ENCODE measurements at places on chromosomes 4 and X.

DNA sequence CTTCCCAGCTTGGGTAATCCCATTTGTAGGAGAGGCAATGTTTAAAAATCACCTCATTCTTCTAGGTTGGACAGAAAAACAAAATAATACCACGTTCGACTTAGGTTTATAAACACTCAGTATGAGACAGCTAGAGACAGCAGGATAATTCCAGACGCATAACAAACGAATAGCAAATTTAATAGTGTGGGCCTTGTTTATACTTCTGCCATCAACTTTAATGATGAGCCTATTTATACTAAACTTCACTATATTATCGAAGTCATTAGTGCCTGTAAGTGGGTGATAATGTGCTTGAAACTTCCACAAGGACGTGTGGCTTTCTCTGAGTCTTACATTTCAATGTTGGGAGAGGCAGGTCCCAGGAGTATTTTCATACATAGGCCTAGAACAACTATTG, 255.7 kb upstream of the PPARGC1A start:
- DNase-seq: no peak

GRCh38 chr4:45294464-45294863, 568.1 kb upstream of the GNPDA2 start:
- DNase-seq: no peak

- DNase-seq: no peak
Observed at GRCh38 chr4:133891011-133891410, 310.6 kb downstream of the PABPC4L start.

- no peak for DNase-seq
Observed at GRCh38 chrX:105098812-105099211, 121.7 kb downstream of the TEX13A start.

- DNase-seq: no peak
Observed at GRCh38 chrX:82764521-82764920, 743.6 kb upstream of the POU3F4 start.

- DNase-seq: peak; percentile 10
Observed at GRCh38 chrX:119419146-119419545, 20.0 kb downstream of the SLC25A43 start.

DNA sequence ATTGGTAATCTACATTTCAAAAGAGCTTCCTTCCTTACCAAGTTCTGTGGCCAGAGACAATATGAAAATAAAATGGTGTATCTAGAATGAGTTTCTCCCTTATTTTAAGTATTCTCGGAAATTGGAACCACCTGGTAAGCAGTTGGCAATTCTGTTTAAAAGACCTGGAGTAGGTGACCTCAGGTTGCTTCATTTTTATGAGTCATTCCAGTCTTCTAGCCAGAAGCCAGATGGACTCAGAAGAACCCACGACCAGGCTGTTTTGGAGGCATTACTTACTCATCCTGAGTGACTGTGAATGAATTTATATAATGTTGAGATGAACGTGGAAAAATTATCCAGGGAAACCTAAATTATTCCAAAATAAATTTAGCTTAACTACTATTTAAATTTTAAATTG, 9.1 kb downstream of the BMPR1B start:
- no peak for DNase-seq

GRCh38 chrX:109441266-109441665, 40.6 kb downstream of the GUCY2F start:
- DNase-seq: no peak

GRCh38 chrX:16282209-16282608, 114.9 kb downstream of the MAGEB17 start:
- no peak for DNase-seq

DNA sequence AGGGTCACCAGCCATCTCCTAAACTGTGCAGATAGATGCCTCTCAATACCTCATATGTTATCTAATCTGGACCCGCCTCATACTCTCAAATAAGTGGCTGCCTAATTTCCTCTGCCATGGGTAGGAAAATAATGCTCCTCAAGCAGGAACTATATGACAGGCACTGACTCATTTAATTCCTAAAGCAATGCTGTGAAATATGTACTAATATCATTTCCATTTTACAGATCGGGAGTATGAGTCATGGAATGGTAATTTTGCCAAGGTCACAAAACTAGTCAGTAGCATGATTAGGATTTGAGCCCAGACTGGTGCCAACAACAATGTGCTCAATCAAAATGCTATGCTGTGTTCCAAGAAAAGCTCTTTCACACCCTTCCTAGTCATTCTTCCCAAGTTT, 3.0 kb upstream of the NXT2 start:
- no peak for DNase-seq

- DNase-seq: no peak
Observed at GRCh38 chr4:14539246-14539645, 463.0 kb upstream of the CPEB2 start.

DNA sequence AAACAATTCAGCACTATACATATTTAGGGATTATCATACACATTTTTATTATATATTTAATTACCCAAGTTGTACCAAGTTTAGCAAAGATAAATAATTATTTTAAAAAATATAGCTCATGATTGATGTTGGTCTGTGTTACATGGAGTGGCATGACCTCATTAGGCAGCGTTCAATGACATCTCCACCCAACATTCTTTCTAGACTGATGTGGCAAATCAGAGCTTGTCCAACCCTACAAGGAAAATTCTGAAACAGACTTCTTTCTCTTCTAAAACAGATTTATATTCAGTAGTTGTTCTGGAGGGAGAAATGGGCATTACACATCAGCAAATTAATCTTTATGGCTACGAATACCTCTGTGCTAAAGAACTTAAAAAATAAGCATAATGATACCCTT, 189.7 kb downstream of the PDGFC start:
- no peak for DNase-seq

- peak; percentile 67 for DNase-seq
Observed at GRCh38 chr4:169634975-169635374, 14.6 kb downstream of the CLCN3 start.

DNA sequence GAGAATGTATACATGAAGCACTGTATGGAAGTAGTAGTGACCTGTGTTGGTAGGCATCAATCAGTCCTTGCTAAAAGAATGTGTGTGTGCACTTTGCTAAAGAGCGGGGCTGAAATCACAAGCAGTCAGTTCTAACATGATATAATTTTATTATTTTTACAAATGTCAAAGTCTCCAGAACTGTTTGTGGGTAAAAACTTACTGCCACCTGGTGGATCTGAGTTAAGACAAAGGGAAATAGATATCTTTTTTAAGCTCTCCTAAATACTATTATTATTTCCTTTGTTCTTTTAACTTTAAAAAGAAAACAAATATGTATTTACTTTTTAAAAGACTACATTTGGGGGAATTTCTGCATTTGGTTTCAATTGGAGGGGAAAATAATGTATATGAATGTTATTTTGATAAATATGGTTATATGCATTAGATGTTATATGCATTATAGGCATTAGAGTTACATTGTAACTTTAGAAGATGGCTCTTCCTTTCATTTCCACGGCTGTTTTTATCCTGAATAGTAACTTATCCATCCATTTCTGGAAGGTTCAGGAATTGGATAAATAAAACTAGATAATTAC, 7.8 kb upstream of the CLOCK start:
- DNase-seq: no peak

DNA sequence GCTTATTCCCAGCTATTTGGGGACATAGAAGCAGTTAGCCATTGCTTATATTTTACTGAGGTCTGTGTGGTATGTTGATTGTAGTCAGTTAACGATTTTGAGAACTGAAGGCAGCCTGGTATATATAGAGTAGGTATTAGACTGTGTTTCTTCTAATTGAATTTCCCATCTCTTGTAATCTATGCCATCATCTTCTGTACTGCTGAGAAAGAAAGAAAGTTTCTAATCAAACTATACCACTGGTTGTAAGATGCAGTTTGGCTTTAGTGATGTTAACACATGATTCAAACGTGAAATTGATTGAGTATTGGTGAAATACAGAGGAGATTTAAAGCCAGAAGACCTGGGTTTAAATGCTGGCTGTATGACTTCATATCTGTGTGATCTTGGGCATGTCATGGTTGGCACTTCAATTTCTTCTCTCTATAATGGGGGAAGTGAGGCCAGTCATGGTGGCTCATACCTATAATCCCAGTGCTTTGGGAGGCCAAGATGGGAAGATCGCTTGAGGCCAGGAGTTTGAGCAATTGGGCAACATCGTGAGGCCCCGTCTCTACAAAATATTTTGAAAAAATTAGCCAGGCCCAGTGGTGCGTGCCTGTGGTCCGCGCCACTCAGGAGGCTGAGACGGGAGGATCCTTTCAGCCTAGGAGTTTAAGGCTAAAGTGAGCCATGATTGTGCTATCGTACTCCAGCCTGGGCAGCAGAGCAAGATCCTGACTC, 11.6 kb downstream of the HTT start:
- no peak for DNase-seq

DNA sequence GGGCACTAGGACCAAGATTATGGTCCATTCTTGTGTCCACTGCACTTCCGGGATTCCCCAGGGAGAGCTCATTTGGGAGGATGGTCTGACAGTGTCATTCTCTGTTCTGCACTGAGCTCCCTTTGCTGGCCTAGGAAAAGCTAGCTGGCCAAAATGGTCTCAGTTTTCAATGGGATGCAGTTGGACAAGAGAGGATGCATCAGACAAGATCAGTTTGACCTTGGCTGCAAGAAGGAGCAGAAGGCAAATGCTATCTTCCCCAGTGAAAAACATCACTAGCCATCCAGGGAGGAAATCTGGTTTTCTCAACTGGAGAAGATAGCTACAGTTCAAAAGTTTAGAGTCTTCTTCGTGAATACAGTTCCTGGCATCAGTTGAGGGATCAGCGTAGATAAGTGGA, 221.1 kb downstream of the PTTG2 start:
- no peak for DNase-seq

DNA sequence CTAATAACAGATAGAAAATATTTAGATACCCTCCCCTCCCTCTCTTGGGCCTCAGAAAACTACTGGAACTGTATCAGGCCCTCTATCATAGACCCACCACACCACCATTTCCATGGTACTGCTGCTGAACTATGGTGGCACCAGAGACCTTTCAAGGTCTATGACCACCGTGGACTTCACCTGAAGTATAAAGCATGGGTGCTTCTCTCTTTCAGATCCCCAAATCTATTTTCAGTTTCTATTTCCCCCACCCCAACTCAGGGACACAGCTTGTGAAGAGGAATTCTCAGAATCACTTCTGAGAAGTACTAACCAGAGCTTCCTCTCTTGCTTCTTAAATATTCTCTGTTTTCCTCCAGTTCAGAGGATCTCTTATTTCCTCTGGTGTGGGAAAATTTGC, 840.8 kb upstream of the HTR2C start:
- DNase-seq: no peak

DNA sequence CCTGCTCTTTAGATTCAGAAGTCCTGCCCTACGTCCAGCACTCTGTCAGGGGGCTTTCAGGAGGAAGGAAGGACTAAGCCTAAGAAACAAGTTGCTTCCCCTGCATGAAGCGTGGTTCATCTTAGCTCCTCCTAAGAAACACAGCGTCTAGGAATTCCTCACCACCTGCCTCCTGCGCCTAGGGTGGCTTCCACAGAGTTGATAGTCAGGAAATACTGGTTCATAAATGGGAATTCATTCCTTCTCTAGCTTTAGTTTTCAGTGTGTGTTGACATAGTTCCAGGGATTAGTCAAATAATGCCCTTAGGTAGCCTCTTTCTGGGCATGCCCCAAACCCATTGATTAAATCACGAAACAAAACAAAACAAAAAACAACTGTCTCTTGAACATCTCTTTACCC, 1.7 kb upstream of the MXRA5 start:
- DNase-seq: no peak

- no peak for DNase-seq
Observed at GRCh38 chr4:25401066-25401465, 24.0 kb downstream of the ANAPC4 start.

GRCh38 chr4:78354782-78355181, 196.8 kb upstream of the ANXA3 start:
- no peak for DNase-seq

DNA sequence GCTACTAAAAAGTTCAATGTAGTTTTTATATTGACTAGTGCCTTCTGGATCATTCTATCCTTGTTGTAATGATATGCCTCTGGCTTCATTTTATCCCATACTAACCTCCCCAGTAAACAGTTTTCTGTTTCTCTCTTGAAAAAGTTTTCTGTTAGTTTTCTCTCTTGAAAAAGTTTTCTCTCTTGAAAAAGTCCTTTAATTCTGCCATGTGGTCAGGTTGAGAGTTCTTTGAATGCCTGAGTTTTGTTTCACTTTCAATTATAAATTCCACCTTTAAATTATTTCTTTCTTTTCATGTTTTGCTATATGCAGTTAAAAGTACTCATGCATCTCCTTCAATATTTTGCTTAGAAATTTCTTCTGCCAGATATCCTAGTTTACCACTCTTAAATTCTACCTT, 1139.6 kb downstream of the STPG2 start:
- DNase-seq: no peak

All from Caco-2 (cell line).